ENCODE measurements at places on chromosomes 2 and 18.
A peak's percentile ranks its signal among the peaks of the same experiment; 100 is the strongest.

DNA sequence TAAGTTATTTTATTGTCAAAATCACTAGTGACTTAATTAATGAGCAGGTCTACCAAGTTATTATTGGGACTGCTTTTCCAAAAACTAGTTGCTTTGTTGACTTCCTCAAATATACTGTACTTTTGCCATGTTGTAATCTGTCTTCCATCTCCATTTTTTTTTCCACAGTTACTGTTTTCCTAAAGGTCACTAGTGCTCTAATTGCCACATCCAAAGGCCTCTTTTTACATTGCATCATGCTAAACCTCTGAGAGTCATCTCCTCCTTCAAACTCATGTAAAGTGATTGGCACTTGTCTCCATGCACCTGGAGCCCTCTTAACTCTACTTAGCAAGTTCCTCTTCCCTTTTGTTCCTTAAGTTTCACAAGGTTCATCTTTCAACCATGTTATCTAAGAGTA, 11.8 kb downstream of the PMAIP1 start:
- no peak for DNase-seq

- DNase-seq: no peak
Measured at GRCh38 chr2:219461047-219461514, 26.4 kb downstream of the SPEG start.

GRCh38 chr2:203994735-203995134, 58.2 kb downstream of the ICOS start:
- no peak for DNase-seq

GRCh38 chr2:144403933-144404332, 116.0 kb downstream of the ZEB2 start:
- no peak for DNase-seq

GRCh38 chr2:118047380-118047826, 33.5 kb upstream of the CCDC93 start:
- no peak for DNase-seq

- no peak for DNase-seq
Measured at GRCh38 chr2:38092196-38092902, 16.4 kb upstream of the CYP1B1 start.

GRCh38 chr18:58190842-58191530, 147.0 kb downstream of the NEDD4L start:
- DNase-seq: no peak

DNA sequence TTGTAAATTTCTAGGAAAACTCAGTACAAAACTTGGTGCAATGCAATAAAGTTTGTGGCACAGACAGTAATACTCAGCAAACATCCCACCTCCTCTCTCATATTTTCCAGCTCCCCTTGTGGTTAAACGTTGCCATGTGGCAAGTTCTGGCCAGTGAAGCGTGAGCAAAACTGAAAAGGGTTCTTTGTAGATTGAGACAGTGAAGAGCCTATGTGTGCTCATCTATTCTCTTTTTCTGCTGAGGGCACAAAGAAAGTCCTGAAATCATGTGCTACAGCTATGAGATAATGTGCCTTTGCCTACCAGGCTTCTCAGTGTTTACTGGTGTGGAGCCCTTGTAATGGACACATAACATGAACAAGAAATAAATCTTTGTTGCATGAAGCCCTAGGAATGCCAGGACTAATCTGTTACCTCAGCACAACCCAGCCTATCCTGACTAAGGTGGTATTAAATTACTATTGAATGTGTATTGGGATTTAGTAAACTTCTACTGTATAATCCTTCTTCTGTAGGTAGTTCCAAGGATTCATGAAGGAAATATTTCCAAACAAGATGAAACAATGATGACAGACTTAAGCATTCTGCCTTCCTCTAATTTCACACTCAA, 13.0 kb upstream of the TYMS start:
- DNase-seq: peak; percentile 12

DNA sequence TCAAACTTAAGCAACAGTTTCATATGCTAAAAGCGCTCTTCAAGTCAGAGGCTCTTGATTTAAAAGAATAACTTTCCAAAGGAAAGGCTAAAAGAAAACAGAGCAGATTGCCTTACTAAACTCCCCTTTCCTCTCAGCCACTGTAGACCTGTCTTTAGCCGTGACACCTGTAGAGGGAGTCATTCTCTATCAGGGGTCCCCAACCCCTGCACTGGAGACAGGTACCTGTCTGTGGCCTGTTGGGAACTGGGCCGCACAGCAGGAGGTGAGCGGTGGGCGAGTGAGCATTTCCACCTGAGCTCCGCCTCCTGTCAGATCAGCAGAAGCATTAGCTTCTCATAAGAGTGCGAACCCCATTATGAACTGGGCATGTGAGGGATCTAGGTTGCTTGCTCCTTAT, 9.6 kb downstream of the SLC14A1 start:
- no peak for DNase-seq

All from stimulated activated CD4-positive, alpha-beta T cell treated with anti-CD3 and anti-CD28 coated beads, Interleukin-15, amount 100 ng/mL, for 24 hours (primary cell).